T-helper 17 cell (primary cell): ENCODE measurements at places on chromosomes 12 and 14.

DNA sequence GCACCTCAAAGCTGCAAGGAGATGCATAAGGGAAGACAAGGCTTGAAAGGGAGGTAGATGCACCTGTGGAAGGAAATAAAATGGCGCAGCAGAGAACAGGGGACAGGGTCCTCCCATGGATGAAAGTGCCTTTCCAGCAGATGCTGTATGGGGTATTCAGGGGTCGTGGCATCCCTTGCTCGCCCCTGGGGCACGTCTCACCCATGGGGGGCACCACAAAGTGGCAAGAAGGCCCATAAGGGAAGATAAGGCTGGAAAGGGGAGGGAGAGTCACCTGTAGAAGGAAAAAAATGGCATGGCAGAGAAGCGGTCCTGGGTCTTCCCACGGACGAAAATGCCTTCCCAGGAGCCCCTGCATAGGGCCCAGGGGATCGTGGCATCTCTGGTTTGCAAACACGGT is 265.1 kb downstream of the ALG10 start:
- DNase-seq: no peak

- DNase-seq: no peak
These were observed 112.0 kb downstream of the GPHN start for GRCh38 chr14:66619952-66620351.

DNA sequence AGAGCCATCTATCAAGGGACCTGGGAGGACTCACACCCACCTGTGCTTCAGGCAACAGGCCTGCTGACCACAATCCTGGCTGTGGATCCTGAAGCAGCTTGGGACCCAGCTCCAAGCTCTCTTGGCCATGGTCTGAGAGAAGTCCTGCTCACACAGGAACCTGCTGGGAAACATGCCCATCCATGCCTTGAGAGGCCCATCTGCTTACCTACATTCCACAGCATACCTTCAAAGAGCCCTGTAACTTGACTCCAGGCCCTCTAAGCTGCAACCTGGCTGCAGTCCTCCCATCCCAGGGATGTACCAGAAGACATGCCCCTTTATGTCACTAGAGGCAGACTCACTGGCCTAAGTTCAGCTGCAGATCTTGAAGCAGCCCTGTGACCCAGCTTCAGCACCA is 61.7 kb upstream of the AMIGO2 start:
- no peak for DNase-seq

DNA sequence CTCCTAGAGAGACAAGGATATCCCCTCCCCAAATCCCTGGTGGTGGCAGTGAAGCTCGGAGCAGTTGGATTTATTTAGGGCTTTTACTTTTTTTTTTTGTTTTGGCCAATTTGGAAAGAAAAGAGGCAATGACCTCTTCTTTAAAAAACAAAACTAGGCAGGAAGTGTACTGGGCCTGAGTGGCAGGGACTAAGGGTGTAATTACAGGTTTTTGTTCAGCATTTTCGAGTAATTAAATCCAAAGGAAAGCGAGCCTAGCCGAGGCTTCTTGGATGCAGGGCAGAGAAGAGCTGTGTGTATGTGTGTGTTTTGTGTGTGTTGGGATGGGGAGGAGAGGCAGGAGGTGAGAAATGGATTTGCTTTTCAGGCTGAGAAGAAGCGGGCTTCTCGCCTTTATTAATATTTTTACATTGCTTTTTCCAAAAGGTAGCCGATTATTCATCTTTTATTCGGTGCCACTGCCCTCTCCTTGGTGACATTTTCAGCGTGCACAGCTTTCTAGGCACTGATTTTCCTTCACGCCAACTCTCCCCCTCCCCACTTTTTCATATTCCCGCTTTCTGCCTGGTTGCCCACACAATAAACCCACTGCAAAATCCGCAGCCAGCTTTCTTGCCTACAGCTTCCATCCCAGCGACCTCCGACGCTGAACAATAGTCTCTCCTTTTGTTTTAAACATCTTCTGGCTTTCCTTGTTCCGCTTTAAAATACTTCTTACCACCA is 8.9 kb upstream of the IRF2BPL start:
- no peak for DNase-seq

DNA sequence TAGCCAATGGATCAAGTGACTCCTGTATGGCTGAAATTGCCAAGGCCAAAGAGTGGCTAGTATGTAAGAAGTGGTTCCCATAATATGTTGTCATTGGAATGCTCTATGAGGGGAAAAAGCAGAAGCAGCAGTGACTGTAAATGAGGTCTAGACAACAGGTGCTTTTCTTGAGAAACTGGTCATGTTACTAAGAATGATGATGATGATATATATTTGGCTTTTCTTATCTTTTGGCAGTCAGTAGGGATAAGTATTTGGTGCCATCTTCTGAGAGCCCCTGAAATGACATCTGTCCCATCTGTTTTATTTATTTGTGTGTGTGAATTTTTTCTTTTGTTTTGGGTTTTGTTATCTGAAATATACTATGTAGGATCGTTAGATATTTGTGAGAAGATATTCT is 141.7 kb downstream of the SYT1 start:
- no peak for DNase-seq

DNA sequence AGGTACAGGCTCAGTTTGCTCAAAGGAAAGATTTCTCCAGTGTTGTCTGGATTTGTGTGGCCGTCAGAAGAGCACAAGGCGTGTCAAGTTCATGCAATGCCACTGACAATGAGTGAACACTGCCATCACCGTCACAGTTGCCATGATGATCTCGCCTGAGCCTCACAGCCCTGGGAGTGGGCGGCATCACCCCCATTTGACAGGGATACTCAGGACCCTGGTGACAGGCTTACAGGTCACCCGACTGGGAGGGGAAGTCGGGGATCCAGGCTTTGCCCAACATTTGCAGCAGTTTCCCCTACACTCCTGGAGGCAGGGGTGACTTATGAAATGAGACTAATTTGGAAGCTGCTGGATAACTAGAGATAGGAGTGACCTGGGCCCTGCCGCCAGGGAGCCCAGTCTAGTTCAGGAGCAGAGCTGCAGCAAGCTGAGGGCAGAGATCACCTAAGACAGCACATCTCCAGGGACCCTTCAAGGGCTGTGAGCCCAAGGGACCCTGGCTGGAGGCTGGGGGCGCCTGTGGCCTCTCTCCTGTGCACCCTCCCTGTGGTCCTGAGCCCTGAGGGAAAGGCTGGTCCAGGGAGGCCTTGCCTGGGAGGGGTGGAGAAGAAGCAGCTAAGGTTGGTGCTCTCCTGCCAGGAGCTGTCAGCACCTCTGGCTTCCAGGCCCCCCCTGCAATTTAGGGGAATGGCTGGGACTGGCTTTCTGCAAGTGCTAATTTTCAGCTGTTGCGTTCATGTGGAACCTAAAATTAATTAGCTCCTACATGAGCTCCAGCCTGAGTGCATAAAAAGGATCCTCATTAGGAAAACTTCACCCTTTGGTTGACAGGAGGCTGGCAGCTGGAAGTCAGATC is 32.4 kb upstream of the BEGAIN start:
- DNase-seq: no peak

GRCh38 chr14:30657606-30658163 is 35.6 kb downstream of the SCFD1 start:
- no peak for DNase-seq
